ENCODE measurements at places on chromosomes 3 and 15.

- DNase-seq, result no peak
Measured at GRCh38 chr3:121844892-121845291, 9.9 kb downstream of the EAF2 start.

DNA sequence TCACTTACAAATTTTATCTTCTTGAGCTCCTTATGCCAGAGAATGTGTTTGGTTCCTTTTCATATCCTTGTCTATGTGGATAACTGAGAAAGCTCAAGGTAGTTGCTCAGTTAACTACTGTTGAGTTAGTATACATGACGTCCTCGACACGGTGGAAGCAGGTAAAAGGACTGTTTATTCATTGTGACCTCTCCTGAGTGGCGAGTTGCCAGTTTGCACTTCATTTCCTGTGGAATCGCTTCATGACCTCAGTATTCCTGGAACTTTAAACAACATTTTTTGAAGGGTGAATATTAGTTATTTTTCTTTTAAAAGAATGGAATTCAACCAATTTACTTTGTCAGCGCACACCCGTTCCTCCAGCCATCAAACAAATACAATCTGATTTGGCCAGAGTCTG is 1.2 kb upstream of the TPRG1 start:
- no peak for DNase-seq

DNA sequence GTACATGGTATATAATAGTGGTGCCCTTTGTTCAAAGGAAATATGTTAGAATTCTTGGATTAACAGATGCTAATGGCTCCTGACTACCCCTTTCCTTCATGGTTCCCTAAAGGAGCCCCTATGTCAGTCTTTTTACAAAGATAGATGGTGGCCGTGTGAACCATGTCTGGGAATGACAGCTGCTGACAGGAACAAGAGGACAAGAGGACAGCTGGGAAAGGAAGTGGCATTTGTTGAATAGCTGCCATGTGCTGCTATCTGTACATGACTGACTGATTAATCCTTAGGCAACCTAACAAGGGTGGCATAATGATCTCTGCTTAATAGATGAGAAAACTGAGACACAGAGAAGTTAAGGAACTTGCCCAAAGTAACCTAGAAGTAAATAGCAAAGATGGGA is 321.7 kb downstream of the ZNF621 start:
- no peak for DNase-seq

GRCh38 chr15:65195548-65195923 is 10.4 kb upstream of the CLPX start:
- no peak for DNase-seq

GRCh38 chr15:48963524-48964113 is at the start of gene SHC4:
SHC4 (minus strand) TSS chr15:48963919; CDS start chr15:48963015, 904 bp downstream.
- DNase-seq, result no peak

- no peak for DNase-seq
Measured at GRCh38 chr15:65275728-65276126, 11.0 kb downstream of the PARP16 start.

- DNase-seq, result no peak
Measured at GRCh38 chr3:54515441-54516213, 393.3 kb downstream of the CACNA2D3 start.

GRCh38 chr15:23447107-23447500 is at the start of gene GOLGA6L2:
GOLGA6L2 (minus strand) TSS chr15:23447243; CDS start chr15:23447181, 62 bp downstream.
- no peak for DNase-seq

DNA sequence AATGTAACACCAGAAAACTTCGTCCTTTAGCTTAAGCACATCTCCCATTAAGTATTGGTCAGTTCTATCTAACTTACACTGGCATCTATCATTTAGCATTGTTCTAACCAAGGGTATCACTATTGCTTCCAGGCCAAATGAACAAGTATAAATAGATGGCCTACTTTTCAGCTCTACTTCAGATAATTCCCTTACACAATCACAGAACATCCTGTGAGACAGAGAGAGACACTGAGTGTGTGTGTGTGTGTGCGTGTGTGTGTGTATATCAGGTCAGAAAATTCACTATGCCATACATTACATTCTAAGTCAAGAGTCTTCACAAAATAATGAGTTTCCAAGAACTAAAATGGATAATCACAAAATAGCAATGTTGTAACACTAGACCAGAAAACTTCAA is 39.1 kb downstream of the SCAPER start:
- no peak for DNase-seq

DNA sequence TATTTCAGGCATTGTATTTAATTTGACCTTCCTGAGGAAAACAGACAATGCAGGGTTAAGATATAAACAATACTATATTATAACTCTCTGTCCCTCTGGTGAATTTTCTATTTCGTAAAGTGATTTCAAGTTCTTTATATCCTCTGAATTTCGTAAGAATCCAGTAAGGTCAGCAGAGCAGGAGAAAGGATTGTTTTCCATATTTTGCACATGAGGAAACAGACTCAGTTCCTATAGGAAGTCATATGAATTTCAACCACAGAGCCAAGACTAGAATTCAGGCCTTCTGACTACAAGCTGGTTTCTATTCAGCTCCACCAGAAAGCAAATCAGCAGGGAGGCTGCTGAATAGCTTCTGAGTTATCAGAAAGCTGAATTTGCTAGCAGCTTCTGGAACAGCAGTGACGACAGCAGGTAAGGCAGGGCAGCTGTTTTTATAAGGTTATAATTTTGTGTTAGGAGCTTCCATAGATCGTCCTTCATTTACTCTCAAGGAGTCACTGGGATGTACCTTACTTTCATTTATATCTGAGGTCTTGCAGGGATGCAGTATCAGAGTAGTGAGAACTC is 11.1 kb upstream of the PLAAT1 start:
- DNase-seq, result no peak

- DNase-seq, result no peak
Measured at GRCh38 chr3:155870945-155871745, 695 bp downstream of the GMPS start.

DNA sequence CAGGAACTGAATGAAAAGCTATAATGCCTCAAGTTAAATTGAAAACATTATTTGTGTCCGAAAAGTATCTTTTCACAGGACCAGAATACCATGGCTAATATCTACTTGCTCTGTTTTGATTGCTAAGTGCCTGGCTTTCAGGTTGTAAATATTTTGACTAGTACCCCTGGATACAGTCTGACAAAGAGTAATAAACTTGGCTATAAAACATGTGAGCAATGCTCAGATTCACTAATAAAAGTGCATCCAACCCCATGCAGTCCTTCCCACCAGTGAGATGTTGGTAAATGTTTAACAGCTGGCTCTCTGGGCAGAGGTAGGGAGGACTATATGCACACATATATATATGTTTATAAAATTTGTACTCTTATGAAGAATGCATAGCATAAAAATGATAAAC is 281.8 kb upstream of the TGFBR2 start:
- no peak for DNase-seq

DNA sequence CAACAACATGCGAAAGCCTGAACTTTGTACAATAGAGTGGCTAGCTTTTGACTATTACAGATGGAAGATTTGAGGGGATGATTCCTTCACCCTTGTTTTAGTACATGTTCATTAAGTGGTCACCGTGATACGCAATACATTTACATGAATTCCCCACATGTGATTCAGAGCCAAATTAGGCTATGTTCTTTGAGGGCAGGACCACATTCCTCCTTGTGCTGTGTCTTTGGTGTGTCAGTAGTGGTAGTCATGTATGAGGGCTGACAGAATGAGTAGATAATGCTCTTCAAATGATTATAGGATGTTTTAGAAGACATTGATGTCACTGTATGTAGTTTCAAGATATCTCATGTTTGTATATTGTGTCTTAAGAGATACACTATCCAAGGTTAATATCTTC is 12.1 kb downstream of the PTPRG start:
- no peak for DNase-seq

DNA sequence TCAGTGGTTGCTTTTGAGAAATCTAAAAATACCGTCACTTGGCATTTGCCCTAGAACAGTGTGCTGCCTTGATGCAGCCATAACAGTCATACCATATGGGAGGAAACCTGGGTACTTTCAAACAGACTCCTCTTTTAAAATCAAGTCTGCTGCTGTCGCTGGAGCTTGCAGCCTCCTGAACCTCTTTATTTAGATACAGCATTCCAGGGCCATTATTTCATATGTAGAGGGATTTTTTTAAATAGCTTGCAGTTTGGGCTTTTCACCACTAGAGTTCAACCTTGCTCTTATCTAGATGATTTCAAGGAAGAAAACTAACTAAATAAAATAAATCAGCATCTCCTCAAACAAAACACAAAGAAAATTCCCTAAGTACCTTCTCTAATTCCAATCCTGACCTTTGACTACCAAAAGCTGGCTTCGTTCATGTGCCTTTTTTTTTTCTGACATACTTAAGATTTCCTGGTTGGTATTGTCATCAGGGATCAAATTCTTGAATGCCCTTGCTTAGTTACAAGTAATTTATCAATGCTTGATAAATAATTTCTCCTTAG is 111.6 kb downstream of the KBTBD8 start:
- DNase-seq, result no peak

- no peak for DNase-seq
Measured at GRCh38 chr15:97903971-97904572, 56.4 kb upstream of the ARRDC4 start.

GRCh38 chr15:80485370-80486164 is 81.4 kb downstream of the ARNT2 start:
- DNase-seq, result peak; percentile 19

DNA sequence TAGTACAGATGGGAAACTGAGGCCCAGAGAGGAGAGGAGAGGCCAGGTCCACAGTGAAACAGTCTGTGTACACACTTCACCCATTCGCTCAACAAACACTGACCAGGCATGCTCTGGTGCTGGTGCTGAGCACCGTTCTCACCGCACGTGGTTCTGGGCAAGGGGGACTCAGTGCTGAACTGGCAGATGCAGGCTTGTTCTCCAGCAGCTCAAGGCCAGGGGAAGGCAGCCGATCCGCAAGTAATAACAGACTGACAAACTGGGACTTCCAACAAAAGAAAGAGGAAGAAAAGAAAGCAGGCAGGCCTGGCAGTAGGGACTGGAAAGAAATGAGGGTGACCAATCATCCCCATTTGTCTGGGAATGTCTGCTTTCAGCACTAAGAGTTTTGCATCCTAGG is 25.6 kb upstream of the LINGO1 start:
- DNase-seq, result no peak

DNA sequence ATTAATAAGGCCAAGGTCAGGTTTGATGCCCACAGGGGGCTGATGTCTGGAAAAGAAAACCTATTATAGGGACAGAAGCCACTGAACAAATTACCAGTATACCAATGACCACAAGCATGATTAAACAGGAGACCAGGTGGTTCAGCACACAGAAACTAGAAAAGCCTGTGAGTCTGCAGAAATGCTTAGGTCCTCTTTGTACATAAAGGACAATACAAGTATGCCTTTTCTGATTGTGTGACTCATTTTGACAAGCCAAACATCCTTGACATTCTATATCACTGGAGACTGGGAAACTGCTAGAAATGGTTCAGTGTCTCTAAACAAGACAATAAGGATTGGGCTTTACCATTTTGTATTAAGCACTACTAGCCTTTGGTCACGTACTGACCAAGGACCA is 113.2 kb upstream of the MYO5C start:
- DNase-seq, result no peak

DNA sequence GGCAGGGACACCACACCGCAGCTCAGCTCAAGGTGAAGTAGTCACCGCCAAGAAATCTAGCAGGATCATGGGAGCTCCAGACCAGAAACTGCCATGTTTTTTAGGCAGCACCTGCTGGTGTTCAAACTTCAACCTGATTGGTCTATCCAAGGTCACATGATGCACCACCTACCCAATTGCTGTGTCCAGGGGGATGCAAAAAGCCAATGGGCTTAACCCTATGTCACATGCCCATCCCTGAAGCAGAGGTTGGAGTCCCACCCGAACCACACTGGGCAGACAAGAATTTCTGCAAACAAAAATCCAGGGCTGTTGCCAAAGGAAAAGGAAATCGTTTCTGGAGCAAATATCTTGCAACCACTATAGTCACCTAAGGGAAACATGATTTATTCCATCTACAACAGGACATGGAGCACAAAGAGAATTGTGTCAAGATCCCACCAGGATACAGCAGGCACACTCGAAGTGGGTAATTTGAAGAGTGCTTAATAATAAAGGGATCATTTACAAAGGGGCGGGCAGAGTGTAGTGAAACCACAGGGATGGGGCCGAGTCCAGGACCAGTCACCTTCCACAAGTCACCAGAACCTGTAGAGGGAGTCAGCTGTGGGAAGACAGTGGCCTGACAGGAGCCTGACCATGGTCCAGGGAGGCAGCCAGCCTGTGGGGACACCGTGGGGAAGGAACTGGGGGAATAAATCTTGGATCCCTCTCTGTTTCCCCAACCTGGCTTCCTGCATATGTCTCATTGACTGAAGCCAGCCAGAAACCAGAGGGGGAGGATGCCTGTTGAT is 34.2 kb upstream of the TSEN2 start:
- no peak for DNase-seq

DNA sequence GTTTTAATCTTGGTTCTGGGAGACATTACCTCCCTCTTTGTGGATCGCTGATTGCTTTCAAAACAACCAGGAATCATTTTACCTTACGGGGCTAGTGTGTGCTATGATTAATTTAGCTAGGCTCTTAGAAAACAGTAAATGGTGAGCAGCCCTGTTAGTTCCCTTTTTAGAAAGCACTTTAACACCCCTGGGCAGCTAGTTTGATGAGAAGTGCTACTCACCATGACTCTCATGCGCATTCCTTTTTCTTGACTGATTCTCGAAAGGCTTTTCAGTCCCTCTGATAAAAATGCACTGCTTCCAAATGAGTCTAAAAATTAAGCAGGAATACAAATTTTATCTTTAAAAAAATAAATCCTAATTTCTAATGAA is 75.3 kb upstream of the LEKR1 start:
- no peak for DNase-seq

GRCh38 chr15:31365655-31366127 is 39.1 kb downstream of the KLF13 start:
- DNase-seq, result no peak

DNA sequence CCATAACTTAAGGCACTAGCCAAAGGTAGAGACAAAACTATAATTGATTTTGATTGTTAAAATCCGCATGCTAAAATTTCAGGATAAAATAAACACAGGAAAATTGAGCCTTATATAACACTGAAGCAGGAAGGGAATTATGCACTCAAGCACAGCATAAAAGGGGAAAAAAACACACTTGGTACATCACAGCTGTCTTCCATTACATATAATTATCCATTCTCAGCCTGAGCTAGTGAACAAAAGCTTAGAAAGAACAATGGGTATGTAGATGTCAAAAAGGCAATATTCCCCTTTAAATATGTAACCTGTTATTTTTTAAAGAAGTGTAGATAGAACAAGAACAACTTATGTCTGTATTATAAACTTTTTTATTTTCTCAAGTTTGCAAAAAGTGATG is 899.2 kb downstream of the ROBO1 start:
- DNase-seq, result peak; percentile 2

GRCh38 chr3:14647976-14648955 is 3.3 kb upstream of the CCDC174 start:
- DNase-seq, result no peak

DNA sequence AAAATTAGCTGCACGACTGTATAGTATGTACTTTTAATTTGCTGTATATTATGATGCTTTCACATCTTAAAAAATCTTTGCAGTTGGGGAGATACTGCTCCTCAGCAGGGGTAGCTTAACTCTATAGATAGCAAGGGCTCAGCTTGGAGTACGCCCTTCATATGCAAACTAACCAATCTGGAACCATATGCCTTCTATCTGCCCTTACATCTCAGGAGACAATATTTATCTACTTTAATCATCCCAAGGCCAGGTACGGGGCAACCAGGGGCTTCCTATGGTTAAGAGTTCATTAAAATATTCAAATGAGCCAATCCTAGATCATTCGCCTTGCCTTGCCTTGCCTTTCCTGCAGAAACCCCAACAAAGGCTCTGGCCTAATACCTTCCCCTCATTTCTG is 204.1 kb upstream of the ZBTB20 start:
- no peak for DNase-seq

- DNase-seq, result no peak
Measured at GRCh38 chr15:28904541-28905315, 19.0 kb downstream of the APBA2 start.

Data from NCI-H187 treated with DMSO at 0.1 percent for 48 hours (cell line).